Ecto neural progenitor cell (in vitro differentiated cells): ENCODE measurements at places on chromosomes 16 and 17.
A peak's percentile ranks its signal among the peaks of the same experiment; 100 is the strongest.

- no peak for DNase-seq
Observed at GRCh38 chr16:81335669-81336068, 20.9 kb downstream of the GAN start.

GRCh38 chr17:2178798-2179501, 124.0 kb downstream of the HIC1 start:
- no peak for DNase-seq

GRCh38 chr17:83136931-83137330, 57.5 kb downstream of the METRNL start:
- DNase-seq: peak; percentile 38

DNA sequence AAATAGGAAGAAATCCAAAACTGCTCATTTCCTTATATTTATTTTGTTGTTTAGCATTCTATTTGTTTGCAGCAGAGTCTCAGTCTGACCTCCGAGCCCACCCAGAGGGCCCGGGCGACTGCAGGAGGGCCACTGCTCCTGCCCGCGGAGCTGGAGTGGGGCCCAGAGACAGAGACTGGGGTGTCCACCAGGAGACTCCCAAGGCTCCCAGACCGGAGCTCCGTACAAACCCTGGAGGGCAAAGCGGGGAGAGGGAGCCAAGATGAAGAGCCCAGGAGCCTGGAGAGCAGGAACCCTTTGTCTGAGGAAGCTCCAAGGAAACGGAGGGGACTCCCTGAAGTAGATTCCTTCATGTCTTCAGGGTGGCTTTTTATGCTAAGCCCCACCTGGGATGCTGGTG, 57.9 kb downstream of the AXIN2 start:
- no peak for DNase-seq

- no peak for DNase-seq
Observed at GRCh38 chr16:27526180-27526579, 23.5 kb downstream of the GTF3C1 start.

GRCh38 chr17:58306131-58306951, 22.3 kb downstream of the TSPOAP1 start:
- DNase-seq: peak; percentile 46

- no peak for DNase-seq
Observed at GRCh38 chr16:68473358-68474070, 25.2 kb upstream of the SMPD3 start.

- no peak for DNase-seq
Observed at GRCh38 chr16:58709333-58709732, 24.8 kb upstream of the SLC38A7 start.

GRCh38 chr17:78781893-78782304, at the start of gene CYTH1:
Gene CYTH1, minus strand, starts transcription at chr17:78782273. Its CDS starts 50 bp downstream, at chr17:78782223.
- no peak for DNase-seq

- no peak for DNase-seq
Observed at GRCh38 chr16:7420079-7420478, 87.4 kb downstream of the RBFOX1 start.

DNA sequence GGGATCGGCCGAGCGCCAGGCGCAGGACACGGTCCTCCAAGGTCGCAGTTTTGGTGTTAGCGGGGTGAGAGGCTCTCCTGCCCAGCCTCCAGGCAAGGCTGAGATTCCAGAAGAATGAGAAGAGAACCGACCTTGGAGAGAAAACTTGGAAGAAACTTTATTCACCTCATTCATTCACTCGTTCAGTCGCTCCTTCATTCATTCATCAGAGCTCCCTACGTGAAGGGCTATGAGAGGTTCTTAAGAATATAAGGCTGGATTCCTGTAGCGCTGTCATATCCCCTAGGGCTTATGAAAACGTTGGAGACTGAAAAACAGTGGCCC, 991 bp upstream of the MYH10 start:
- DNase-seq: no peak

GRCh38 chr16:87996962-87997880, 46.0 kb downstream of the BANP start:
- DNase-seq: no peak

DNA sequence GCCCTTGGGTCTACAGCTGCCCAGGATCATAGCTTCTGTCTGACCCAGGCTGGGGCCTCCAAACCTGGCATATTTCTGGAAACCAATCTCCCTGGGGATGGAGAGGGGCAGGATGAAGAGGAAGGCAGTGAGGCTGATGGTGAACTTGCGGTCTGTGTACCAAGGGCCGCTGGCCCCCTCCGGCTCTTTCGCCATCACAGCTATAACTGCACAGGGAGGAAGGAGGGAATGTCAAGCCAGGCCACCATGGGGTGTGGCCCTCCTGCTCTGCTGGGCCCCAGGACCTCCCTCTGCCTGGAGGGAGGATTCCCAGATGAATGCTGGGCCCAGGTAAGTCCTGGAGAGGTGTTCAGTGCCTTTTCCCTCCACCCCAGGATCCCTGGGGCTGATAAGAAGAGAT, 6.3 kb downstream of the SLC38A7 start:
- no peak for DNase-seq

DNA sequence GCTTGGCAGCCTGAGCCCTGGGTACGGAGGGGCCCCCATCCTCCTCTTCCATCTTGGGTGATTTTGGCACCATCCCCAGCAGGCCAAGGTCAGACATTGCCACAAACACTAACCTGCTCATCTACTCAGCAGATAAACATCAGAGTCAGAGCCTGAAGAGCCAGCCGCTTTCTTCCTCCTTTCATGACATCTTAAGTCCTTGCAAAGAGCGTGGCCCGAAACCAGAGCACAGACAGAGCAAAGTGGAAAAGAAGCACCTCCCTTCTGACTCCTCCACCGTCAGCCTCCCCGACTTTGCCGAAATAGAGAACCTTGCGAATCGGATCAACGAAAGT, 60.4 kb upstream of the RPH3AL start:
- no peak for DNase-seq

DNA sequence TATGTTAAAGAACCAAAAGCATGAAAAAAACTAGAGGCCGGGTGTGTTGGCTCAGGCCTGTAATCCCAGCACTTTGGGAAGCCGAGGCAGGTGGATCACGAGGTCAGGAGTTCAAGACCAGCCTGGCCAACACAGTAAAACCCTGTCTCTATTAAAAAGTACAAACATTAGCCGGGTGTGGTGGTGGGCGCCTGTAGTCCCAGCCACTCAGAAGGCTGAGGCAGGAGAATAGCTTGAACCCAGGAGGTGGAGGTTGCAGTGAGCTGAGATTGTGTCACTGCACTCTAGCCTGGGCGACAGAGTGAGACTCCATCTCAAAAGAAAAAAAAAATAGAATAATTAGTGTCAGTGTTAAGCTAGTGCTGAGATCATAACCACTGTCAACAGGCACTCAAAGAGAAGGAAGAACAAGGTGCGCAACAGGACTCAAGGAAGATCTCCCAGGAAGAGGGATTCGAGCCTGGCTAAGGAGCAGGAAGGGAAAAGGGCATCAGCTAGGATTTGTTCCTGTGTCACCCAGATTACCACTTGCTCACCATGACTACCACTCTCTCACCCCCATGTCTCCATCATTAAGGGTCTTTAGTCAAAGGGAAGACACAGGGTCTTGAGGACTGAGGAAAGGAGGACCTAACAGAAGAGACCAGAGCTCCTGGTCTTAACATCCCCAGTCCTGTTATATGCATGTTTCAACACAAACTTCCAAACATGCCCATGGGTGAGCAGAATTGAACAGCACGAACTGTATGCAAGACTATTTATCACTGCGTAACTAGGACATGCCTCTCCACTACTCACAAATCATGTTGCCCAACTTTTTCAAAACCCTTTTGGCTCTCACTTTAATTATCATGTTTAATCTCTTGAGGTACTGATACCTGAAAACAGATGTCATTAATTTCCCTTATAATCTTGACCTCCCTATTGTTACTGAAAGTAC, 88.3 kb upstream of the PLEKHM1 start:
- no peak for DNase-seq

GRCh38 chr17:1169221-1169928, 10.4 kb downstream of the ABR start:
- DNase-seq: no peak

DNA sequence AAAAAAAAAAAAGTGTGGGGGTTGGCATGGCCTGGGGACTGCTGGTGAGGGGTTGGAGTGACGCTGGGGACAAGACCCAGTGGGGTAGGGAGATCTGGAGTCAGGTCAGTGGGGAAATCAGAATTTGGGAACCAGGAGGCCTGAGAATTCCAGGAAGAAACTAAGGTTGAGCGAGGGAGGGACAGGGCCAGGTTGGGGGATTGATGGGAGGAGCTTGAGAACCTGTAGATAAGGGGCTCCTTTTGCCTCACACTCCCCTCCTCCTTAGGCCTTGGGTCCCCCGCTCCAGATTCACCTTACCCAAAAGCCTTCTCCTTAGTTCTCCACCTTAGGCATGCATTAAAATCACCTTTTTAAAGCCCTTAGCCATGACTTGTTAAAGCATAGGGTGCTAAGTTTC, 8.3 kb upstream of the PYDC1 start:
- no peak for DNase-seq

DNA sequence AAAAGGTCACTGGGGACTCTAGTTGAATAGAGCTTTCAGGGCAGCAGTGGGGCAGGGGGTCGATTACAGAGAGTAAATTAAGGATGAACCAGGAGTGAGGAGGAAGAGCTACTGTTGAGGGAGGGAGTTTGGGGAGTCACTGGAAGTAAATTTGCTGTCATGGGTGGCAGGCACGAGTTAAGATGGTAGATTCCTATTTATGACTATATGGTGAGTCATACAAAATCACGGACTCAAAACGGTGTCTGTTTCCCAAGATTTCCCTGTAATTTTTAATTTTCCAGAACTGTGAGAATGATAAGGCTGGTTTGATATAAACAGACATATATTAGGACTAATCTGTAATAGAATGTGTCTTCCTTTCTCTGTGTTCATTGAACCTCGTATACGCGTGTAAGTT, 287.6 kb upstream of the GOT2 start:
- DNase-seq: no peak

DNA sequence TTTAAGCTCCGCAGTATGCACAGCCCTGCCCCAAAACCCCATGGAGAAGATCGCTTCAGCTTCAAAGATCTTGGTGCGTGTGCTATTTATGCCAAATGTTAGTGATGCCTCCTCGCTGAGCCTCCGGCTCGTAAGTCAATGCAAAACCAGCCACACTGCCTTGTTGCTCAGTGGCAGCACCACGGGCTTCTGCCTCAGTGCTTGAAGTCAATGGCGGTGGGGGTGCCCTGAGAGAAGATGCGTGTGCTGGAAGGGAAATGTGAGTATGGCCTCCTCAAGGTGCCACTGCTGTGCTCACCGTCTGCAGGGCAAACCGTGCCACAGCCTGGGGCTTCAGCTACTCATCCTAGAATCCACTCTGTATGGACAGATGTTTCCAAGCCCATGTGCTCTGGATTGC, 121.9 kb downstream of the XYLT1 start:
- DNase-seq: no peak

GRCh38 chr17:82230609-82231311, 1.9 kb downstream of the SLC16A3 start:
- peak; percentile 93 for DNase-seq

- DNase-seq: peak; percentile 87
Observed at GRCh38 chr17:74325743-74326379, at the start of gene KIF19. Gene KIF19, plus strand, starts transcription at chr17:74326226. Its CDS starts 124 bp downstream, at chr17:74326350.

- no peak for DNase-seq
Observed at GRCh38 chr16:56647641-56648431, 3.9 kb upstream of the MT1B start.

DNA sequence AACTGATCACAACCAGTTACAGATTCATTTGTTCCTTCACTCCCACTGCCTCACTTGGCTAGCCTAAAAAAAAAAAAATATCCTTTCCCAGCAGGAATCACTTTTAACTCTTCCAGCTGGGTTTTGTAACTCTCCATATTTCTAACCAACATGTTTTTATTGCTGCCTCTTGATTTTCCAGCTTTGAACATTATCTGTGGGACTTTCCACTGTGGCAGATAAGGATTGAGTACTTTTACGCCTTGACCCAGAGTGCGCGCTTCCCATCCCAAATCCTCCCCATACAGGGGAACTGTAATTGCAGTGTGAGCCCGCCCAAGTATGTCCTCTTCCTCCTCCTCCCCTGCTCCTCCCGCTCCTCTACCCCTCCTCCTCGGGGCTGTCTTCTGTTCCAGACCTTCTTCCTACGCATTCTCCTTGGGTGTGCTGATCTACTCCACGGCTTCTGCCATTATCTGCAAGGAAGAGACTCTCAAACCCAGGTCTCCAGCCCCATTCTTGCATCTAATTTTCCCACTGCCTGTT, 43.4 kb downstream of the CYB5D2 start:
- no peak for DNase-seq

DNA sequence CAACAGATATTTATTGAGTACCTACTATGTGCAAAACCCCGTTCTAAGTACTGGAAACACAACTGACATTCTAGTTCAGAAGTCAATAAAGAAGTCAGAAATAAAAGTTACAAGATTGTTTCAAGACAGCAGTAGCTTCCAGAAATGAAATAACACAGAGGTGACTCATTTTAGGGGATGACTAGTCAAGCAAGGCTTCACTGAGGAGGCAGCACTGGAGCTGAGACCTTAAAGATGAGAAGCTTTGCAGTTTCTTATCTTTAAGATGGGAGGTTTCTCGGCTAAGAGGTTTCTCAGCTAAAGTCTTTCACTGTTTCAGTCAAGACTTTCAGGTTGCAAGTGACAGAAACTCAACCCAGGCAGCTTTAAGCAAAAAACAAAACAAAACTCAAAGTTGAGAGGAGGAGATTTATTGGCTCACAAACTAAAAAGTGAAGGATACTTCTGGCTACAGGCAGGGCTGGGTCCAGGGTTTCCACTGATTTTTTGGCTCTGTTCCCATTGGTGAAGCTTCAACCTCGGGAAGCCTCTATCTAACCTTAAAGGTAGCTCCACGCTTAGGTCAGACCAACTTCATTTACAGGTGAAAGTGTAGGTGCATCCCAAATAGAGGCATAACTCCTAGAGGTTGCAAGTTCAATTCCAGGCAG, 7.4 kb upstream of the MMP2 start:
- DNase-seq: no peak

GRCh38 chr16:22070361-22071330, 21.7 kb upstream of the VWA3A start:
- DNase-seq: no peak

DNA sequence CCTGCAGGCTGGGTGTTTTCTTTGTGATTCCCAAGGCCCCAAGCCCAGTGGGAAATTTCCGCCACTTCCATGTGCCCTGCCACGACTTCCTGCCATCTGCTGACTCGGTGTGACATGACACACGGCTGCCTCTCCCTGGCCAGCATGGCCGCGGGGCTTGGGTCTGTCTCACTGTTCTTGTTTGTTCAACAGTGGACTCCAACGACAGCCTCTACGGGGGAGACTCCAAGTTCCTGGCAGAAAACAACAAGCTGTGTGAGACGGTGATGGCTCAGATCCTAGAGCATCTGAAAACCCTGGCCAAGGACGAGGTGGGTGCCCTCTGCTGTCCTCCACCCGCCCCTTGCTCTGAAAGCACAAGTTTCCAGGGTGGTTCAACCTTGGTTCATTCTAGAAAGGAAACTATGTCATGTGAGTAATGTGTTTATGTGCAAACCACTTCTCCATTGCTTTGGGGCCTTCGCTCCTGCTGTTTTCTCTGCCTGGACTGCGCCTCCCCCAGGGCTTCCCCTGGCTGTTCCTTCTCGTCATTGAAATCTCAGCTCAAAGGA, 26.8 kb downstream of the KNOP1 start:
- DNase-seq: no peak
